ENCODE measurements at places on chromosomes 7 and 10.

DNA sequence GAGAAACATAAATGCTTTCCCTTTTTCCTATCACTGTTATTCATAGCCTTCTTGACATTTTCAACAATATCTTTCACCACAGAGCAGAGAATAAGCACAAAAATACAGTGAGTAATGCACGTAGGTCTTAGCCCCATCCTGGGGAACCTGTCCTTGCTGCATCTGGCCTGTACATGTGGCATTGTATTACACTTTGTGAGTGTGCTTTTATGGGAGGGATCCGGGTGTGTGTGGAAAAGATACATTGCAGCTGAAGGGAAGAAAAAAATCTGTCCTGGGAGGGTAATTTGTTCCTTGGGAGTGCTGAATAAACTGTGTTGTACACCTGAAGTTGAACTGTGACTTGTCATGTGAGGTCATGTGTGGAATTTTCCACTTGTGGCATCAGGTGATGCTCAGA is 422.7 kb upstream of the LRGUK start:
- DNase-seq: no peak

DNA sequence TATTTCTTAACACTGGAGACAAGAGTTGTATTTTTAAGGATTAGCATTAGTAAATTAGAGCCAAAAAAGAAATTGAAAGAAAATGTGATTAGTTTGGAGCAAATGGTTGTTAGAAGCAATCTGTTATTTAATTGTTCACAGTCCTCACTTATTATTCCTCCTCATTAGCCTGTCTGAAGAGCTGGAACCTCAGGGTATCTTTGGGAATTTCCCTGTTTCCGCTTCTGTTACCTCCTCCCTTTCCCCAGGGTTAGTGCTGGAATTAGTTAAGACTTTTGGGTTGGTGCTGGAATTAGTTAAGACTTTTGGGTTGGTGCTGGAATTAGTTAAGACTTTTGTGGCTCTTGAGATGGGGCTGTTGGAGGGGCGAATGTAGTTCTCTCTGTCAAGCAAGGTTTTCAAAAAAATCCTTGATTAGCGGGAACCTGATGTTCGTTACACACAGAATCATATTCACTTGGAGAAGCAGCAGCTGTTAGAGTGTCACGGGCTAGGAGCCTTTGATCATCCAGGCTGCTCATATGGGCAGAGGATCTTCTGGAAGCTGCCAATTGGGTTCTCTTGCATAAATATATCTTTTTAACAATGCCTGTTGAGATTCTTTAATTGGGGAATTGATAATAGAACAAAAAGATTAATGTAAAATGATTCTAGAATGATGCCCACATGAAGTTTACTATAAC is 251.0 kb upstream of the NPSR1 start:
- no peak for DNase-seq

DNA sequence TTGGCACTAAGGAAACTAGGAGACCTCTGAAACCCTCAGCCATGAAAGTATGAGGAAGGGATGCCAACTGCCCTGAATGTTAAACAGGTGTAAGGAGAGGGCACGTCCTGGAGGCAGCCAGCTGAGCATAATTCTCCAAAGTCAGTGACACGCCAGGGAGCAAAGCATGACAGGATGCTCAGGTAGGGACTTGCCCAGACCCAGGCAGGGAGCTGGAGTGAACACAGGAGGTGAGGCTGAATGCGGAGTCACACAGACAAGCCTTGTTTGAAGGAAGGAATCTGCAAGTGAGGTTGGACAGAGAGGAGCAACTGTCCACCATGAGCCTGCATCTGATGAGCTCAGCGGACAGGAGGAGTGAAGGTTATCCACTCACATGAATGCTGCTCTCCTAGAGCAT is 41.5 kb downstream of the KLRG2 start:
- DNase-seq: peak; percentile 69

GRCh38 chr10:125848371-125848770 is 25.0 kb downstream of the BCCIP start:
- no peak for DNase-seq

GRCh38 chr10:44511166-44511565 is 126.3 kb upstream of the CXCL12 start:
- DNase-seq: no peak

GRCh38 chr7:139937715-139938114 is 108.7 kb downstream of the TBXAS1 start:
- DNase-seq: no peak

GRCh38 chr10:63563623-63564022 is 42.4 kb downstream of the REEP3 start:
- no peak for DNase-seq

- no peak for DNase-seq
Observed at GRCh38 chr10:51100221-51100620, 25.9 kb downstream of the PRKG1 start.

- no peak for DNase-seq
Observed at GRCh38 chr10:87053577-87054181, 33.6 kb downstream of the FAM25A start.

- no peak for DNase-seq
Observed at GRCh38 chr7:18655912-18656311, 160.4 kb downstream of the HDAC9 start.

- no peak for DNase-seq
Observed at GRCh38 chr7:109696723-109697122, 1127.0 kb downstream of the DNAJB9 start.

DNA sequence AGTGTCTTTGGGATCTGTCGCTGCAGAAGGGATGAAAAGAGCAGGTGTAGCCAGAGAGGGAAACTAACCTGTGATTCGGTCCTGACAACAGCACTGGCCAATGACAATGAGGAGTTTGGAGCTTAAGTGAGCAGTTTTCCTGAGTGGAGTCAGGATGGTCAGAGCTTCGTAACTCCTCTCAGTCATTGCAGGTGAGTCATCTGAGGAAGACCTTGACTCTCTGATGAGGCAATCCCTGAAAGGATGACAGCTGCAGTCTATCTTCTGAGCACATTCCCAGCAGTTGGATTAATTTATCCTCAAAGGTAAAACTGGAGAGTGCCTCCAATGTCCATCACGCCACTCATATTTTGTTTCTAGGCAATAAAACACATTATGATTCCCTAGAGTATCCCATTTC is 401.9 kb downstream of the POM121L12 start:
- no peak for DNase-seq

DNA sequence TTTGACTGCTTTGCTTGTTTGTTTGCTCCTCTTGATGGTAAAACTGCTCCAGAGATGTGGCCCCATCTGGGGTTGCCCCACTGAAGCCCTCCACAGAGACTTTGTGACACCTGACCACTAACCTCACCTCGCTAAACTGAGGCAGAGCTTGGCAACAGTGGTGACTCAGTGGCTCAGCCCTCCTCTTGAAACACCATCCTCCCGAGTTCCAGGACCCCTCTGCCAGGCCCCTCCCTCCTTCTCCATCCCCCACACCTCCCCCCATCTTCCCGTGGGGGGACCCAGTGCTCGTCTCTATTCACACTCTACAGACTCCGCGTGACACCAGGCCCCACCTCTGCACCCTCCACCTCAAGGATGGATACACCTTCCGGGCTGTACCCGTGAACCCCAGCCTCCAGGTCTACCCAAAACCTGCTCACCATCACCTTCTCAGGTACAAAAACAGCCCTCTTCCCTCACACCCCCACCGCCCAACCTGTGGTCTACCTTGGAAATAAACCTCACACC is 19.0 kb upstream of the RET start:
- DNase-seq: no peak

DNA sequence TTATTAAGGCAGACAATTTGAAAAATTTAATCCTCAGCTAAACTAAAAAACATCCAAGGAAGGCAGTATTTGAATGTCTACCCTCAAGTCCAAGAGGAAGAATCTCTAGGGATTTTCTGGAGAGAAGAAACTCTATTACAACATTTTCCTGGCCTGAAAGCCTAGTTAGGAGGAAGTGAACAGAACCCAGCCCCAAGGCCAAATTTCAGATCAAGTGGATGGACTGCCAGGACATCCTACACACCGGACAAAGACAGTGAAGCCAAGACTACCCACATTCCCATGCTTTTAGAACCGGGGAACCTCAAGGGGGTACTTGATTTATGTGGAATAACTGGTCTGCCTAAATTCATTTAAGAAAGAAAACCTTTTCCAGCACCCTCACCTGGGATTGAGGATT is 108.9 kb upstream of the MEOX2 start:
- DNase-seq: no peak
